ENCODE measurements at places on chromosomes 2 and 18.

DNA sequence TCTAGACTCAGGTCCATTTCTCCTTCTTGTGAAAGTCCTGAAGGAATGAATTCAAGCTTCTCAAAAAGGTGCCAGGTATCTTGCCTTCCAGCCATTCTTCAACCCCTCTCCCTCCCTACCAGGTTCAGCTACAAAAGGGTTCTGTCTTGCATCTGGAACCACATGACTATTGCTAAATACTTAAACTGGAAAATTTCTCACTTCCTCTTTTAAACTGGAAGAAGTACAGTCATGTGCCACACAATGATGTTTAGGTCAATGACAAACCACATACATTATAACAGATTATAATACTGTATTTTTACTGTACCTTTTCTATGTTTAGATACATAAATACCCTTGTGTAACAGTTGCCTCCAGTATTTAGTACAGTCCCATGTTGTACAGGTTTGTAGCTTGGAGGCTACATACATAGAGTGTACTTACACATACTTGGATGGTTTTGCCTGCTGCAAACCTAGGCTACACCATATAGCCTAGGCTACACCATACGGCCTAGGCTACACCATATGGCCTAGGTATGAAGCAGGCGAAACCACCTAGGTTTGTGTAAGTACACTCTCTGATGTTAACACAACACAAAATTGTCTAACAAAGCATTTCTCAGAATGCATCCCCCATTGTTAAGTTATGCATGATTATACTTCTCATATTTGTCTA, 142.0 kb upstream of the DNMT3A start:
- DNase-seq = no peak

GRCh38 chr2:234075518-234075915, 25.0 kb downstream of the SPP2 start:
- no peak for DNase-seq

DNA sequence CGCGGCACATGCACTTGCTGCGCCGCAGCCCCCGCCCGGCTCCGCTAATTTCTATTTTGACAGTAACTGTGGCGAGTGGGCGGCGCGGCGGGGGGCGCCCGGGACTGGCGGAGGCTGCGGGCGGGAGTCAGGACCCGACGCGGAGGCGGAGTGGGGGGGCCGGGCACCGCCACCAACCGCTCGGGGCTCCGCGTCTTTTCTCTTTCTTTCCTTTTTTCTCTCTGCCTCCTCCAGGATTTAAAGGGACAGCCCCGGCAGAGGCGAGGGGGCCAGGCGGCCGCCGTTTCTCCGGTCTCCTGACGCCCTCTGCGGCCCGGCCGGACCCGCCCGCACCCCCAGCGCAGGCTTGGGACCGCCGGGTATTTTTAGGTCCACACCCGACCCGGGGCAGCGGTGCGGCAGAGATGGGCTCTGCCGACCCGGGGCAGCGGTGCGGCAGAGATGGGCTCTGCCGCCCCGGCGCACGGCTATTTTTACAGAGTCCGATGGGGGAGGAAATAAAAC, 460 bp upstream of the ZBTB7C start:
- DNase-seq = no peak

GRCh38 chr2:223786943-223787342, 50.4 kb downstream of the AP1S3 start:
- no peak for DNase-seq

DNA sequence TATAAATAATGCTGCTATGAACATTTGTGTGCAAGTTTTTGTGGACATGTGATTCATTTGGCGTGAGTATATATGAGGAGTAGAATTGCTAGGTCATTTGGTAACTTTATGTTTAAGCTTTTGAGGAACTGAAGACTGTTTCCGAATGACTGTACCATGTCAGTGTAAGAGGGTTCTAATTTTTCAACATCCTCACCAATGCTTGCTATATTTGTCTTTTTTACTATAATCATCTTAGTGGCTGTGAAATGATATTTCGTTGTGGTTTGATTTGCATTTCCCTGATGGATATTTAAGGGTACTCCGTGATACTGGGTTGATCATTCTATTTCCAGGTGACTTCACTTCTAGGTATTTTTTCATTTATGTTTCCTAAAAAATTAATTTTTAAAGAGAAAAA, 241.1 kb downstream of the BCL2 start:
- no peak for DNase-seq

DNA sequence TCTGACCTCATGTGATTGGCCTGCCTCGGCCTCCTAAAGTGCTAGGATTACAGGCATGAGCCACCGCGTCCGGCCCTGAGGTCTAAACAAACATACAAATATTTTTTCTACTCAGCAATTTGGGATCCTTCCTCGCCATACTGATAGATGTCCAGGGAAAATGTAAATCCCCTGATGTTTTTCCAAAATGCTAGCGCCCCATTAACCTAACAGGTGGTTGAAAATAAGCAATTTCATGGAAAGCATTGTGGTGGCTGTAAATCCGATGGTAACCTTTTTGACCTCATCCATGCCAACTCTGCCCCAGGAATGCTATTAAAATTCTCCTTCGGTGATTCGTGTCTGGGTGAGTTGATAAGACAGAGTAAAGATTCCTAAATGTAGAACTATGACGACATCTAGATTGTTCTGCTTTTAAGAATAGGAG, 19.3 kb downstream of the GEMIN6 start:
- no peak for DNase-seq

DNA sequence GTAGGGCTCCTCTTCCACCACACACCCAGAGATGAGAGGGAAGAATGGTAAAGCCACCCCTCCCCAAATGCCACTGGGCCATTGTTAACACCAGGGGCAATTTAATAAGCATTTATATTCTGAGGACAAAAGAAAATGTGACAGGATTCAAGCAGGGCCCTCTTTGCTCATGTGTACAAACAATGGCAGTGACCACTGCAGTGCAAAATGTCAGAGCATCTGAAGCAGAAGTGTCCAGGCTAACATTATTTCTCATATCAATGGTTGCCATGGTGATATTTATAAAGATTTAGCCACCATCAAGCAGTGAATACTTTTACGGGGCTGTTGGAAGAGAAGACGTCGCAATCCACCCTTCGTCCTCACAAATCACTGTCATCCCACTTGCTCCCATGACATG, 10.8 kb upstream of the EPB41L3 start:
- DNase-seq = no peak

- no peak for DNase-seq
These were observed 27.8 kb upstream of the TTC39C start for GRCh38 chr18:23986600-23987359.

- no peak for DNase-seq
These were observed 161.2 kb upstream of the EPAS1 start for GRCh38 chr2:46135958-46136357.

GRCh38 chr2:58304843-58305242, 63.7 kb upstream of the FANCL start:
- no peak for DNase-seq

DNA sequence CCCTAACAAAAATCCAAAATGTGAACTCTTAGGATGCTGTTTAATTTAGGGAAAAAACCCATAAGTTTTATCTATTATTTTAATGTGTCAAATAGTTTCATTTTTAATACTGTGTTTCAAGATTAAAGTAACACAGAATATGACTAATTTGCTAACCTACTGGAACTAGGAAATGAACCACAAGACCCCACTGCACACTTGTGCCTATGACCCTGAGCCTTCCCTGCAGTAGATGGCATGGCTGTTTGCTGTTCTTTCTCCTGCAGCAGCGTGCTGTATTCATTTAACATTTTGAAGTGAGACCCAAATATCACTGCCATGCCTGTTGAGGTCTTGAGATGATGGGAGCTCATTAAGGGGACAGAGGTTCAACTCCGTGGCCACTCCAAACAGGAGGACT, 565.2 kb upstream of the NRP2 start:
- DNase-seq = no peak

DNA sequence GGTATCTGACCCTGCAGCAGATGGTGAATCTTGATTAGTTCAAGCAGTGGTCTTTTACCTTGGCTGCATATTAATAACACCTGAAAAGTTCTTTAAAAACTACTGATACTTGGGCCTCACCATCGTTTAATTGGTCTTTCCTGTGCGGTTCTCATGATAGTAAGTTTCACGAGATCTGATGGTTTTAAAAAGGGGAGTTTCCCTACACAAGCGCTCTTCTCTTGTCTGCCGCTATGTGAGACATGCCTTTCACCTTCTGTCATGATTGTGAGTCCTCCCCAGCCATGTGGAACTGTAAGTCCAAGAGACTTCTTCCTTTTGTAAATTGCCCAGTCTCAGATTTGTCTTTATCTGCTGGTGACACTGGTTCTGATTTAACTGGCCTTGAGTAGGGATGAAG, 102.3 kb downstream of the LYPD1 start:
- DNase-seq = no peak

- DNase-seq = no peak
These were observed 53.5 kb upstream of the NDUFV2 start for GRCh38 chr18:9048808-9049494.

DNA sequence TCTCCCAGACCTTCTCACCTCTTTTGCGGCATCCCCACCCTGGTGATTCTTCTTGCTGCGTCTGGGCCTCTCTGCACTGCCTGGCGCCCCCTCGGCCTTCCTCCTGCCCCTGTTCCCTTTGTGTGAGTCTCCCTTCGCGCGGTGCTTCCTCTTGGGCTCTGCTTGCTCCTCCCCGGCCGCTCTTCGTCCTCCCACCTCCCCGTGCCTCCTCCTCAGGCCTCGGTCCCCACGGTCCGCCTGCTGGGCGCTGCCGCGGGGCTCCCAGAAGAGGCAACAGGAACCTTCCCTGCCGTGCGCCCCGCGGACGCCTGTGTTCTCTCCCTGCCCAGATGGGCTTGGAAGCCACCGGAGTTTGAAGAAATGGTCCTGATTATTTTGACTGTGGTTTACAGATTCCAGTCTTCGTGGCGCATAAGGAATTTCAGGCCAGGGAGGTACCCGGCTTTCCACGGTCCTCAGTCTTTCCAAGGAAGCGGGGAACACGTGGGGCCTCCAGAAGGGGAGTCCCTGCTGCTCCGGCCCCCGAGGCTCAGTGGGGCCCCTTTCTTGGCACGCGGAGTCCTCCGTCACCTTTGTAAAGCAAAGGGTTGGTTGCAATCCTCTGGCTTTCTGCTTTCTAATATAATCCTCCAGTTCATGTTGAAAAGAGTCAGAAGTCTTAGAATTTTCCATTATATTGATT, 13.1 kb downstream of the RNU2-63P start:
- no peak for DNase-seq

DNA sequence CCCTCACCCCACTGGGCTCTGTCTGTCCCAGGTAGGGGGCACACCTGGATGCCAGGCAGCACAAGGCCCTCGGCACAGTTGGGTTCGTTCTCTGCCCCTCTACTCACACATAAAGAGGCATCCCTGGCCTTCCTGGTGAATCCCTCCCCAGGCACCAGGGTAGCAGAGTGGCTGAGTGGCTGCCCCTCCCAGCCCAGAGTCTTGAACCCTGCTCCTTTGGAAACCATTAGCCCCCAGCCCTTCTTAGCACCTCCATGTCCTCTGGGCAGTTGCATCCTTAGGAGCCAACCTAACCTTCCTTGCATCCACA, 2.0 kb downstream of the GPC1 start:
- DNase-seq = no peak

- DNase-seq = no peak
These were observed 14.8 kb downstream of the RELCH start for GRCh38 chr18:62201870-62202269.

DNA sequence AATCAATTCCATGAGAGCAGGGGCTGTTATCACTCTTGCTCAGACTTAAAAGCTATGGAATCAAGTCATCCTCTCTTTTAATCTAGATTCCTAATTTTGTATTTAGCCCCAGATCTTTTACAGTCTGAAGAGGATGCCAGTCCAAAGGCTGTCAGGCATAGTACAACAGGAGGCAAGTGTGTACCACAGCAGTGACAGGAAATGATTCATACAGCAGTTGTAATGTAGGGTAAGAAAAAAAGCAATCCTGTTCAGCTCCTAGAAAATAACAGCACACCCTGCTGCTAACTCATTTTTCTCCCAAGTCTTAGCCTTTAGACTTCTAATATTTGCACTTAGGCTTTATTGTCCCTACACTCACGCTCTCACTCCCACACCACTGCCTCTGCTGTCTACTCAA, 127.8 kb upstream of the SYT4 start:
- DNase-seq = no peak

- no peak for DNase-seq
These were observed 1.4 kb upstream of the SLC20A1 start for GRCh38 chr2:112644155-112644932.

GRCh38 chr2:200677721-200678532, 92.1 kb downstream of the AOX1 start:
- no peak for DNase-seq

DNA sequence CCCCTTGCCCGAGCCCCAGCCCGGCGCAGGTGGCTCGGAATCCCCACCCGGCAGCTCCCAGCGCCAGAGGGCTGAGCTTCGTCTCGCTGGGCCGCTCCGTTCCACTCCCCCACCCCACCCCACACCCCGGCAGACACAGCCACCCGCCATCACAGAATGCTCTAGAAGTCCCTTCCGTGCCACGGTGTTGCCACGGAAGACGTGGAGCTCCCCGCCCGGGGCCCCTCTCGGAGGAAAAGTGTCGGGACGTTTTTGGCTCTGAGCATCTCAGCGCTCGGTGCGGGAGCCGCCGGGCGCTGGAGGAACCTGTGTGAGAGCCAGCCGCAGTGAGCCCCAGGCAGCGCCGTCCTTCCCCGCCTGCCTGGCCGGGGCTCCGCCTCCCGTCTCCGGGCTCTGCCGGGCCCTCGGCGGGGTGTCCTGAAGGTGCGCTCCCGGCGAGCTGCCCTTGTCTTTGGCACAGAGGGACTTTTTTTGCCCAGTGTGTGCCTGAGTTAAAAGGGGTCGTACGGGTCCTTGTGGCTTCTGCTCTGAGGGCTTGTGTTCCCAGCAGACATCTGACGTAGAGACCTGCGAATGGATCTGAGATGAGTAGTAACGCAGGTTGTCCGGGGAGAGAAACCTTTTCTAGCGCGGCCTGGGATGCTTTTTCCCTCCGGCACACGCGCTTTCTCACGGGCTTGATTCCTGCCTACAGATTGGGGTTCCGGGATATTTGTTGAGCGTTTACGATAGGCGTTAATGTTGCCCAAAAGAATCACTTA, 1.8 kb downstream of the ZCCHC2 start:
- DNase-seq = no peak

DNA sequence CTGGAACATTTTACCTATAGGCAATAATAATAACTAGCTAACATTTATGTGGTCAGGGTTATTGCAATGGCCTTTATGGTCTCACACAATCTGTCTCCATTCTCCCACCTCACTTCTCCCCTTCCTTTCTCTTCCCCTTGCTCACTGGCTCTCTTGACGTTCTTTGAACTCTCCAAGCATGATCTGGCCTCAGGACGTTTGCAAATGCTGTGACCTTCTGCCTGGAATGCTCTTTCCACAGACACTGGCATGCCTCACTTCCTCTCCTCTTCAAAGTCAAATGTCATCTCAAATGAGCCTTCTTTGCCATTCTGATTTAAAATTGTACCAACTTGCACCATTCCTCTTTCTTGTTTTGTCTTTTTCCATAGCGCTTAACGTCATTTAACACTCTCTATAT, 25.3 kb upstream of the GCG start:
- no peak for DNase-seq

GRCh38 chr2:174004905-174005605, 39.9 kb upstream of the SP3 start:
- DNase-seq = no peak

GRCh38 chr2:175366815-175367214, 185.3 kb upstream of the ATP5MC3 start:
- DNase-seq = no peak

- DNase-seq = no peak
These were observed 145.4 kb upstream of the LYPD6 start for GRCh38 chr2:149184991-149185390.

- no peak for DNase-seq
These were observed 61.6 kb downstream of the MOB4 start for GRCh38 chr2:197577446-197577845.
